PC-9 (cell line): ENCODE measurements at places on chromosomes 1 and 21. TPM values are rescaled to one million over a fixed set of nuclear protein-coding genes. Genes with fewer than 3 reads are reported as not detected.

DNA sequence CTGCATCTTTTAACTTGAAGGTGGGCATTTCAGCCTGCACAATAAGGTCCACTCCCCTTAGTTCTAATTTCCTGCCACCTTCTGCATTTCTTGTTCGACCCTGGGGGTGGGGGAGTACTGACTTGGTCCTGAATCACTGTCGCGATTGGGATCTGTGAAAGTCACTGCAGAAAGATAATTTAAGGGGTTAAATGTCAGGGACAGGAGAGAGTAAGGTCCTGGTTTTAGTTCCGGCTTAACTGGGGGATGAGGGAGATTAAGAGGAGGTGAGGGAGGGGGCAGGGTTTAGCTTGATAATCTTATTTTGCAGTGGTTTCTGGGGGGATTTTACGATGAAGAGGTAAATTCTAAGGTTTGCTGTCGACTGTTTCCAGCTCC is 128.1 kb downstream of the MRPS6 start:
- H3K27me3 ChIP-seq = no peaks in the 10 kb centered on the region
- no peaks in the 10 kb centered on the region for H3K36me3 ChIP-seq
- DNase-seq = no peak
- no peak overlapping the region for H3K27ac ChIP-seq

Gene TEKT2
- 1.1 TPM in 1 of 2 replicates, not detected in the other for total RNA-seq

GRCh38 chr1:201639391-201639790 is 100.5 kb downstream of the NAV1 start:
- DNase-seq = no peak
- H3K4me3 ChIP-seq = no peak overlapping the region
- H3K27ac ChIP-seq = no peak overlapping the region
- H3K27me3 ChIP-seq = no peaks in the 10 kb centered on the region
- H3K4me1 ChIP-seq = no peaks in the 10 kb centered on the region

Gene KRTAP21-3
- total RNA-seq = not detected in 2 replicates

- no peaks in the 10 kb centered on the region for H3K27me3 ChIP-seq
- no peak overlapping the region for H3K27ac ChIP-seq
- H3K4me3 ChIP-seq = no peak overlapping the region
- DNase-seq = no peak
- H3K4me1 ChIP-seq = no peaks in the 10 kb centered on the region
Observed at GRCh38 chr1:158071138-158071537, 77.7 kb downstream of the KIRREL1 start.

DNA sequence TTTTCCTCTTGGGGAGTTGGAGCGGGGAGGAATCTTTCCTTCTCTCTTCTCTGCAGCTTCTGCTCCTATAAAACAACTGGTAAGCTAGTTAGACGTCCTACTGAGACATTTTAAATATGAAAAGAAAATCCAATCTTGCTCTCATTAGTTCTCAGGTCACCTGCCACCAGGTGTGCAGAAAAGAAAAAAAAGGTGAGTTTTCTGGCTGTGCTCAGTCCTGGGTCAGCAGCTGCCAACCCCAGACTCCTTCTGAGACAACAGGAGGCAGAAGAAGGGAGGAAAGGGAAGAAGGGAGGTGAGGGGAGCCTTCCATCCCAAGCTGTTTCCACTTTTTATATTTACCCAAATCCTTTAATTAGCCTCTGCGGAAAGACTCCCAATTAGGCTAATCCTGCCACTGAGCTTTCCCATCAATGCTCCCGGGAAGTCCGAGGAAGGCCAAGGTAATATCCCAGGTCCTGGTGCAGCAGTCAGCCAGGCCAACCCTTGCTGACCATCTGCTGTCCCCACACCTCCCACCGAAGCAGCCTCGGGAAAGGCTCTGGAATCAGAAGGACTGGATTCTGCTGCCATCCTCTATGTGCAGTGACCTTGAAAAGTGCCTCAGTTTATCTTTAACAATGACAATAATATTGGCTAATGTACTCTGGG is 33.4 kb downstream of the GLIS1 start:
- H3K4me1 ChIP-seq = no peaks in the 10 kb centered on the region
- H3K27me3 ChIP-seq = peaks cover 50% of the 10 kb centered on the region
- no peak overlapping the region for H3K4me3 ChIP-seq

DNA sequence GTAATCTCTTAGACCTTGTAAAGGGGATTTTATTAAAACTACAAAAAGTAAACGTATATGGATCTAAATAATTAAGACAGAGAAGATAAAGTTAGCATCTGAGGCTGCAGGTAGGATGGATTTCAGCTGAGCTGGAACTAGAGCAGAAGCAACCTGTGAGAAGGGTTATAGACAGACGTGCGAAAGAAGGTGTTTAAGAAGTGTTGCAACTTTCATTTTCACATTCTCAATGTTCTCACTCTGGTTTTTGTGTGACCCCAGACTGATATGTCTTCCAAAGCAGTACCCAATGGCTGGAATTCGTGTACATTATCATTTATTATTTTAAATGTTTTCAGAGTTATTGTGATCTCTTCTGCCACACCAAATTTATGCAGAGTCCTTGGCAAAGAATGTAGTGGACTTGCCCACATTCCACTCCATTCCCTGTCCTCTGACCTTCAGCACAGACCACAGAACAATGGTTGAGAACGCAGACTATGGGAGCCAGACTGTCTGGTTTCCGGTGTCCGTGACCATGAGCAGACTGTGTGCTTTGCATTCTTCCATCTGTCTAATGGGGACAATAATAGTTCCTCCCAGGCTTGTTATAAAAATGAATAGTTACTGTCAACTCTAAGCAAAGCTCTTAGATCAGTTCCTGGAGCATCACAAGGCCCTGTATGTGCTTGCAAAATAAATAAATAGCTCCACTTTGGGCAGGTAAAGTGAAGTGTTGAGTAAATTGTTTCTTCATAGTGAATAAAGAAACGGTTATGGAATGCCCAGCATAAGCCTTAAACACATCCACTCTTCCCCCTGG is 140.6 kb upstream of the SAMSN1 start:
- H3K27me3 ChIP-seq = no peaks in the 10 kb centered on the region
- no peaks in the 10 kb centered on the region for H3K4me1 ChIP-seq
- DNase-seq = no peak
- no peaks in the 10 kb centered on the region for H3K36me3 ChIP-seq
- no peak overlapping the region for H3K4me3 ChIP-seq
- no peak overlapping the region for H3K27ac ChIP-seq

DNA sequence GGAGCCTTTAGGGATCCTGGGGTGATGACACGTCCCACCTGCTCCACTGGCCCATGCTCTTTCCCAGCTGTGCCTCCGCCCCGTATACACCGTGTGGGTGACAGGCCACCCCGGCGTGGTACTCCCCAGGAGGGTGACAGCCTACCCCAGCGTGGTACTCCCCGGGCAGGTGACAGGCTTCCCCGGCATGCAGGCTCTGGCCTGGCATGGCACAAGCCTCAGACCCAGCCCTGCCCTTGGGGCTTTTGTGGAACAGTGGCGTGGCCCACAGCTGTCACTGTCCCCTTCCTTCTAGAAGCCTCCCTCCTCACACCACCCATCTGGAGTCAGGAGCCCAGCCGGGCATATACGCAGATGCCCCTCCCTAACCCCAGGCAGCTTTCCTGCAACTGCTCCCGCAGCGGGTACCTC is 4.7 kb upstream of the PFKL start:
- H3K4me1 ChIP-seq = peaks cover 18% of the 10 kb centered on the region; the same call in 1 of the 2 replicates
- no peak overlapping the region for H3K27ac ChIP-seq
- no peak overlapping the region for H3K4me3 ChIP-seq
- H3K36me3 ChIP-seq = no peaks in the 10 kb centered on the region

GRCh38 chr1:44609768-44610526 is 64.3 kb downstream of the TMEM53 start:
- H3K27ac ChIP-seq = no peak overlapping the region
- H3K4me3 ChIP-seq = no peak overlapping the region
- no peaks in the 10 kb centered on the region for H3K27me3 ChIP-seq
- no peaks in the 10 kb centered on the region for H3K36me3 ChIP-seq

Gene PADI2
- total RNA-seq = 14.0 and 16.7 TPM in 2 replicates

DNA sequence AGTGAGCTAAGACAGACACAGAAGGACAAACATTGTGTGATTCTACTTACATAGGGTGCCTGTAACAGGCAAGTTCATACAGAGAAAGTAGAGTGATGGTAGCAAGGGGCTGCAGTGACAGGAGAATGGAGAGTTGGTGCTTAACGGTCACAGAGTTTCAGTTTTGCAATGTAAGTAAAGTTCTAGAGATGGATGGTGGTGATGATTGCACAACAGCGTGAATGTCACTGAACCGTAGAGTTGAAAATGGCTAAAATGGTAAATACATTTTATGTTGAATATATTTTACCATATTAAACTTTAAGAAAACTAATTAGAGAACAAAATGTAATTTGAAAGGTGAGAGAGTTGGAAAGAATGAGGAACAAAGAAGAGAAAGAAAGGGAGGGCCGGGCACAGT is 8.7 kb downstream of the CFAP107 start:
- H3K27ac ChIP-seq = no peak overlapping the region
- peaks cover 69% of the 10 kb centered on the region for H3K27me3 ChIP-seq
- no peaks in the 10 kb centered on the region for H3K36me3 ChIP-seq
- H3K4me1 ChIP-seq = no peaks in the 10 kb centered on the region

- DNase-seq = no peak
- no peaks in the 10 kb centered on the region for H3K27me3 ChIP-seq
- no peak overlapping the region for H3K27ac ChIP-seq
- H3K36me3 ChIP-seq = no peaks in the 10 kb centered on the region
- no peak overlapping the region for H3K4me3 ChIP-seq
Observed at GRCh38 chr1:33306653-33307493, 14.0 kb downstream of the A3GALT2 start.

Gene IFI44
- 4.3 and 4.8 TPM in 2 replicates for total RNA-seq

- H3K36me3 ChIP-seq = peaks cover 39% of the 10 kb centered on the region; the same call in 1 of the 2 replicates
- DNase-seq = no peak
- no peaks in the 10 kb centered on the region for H3K27me3 ChIP-seq
- no peaks in the 10 kb centered on the region for H3K4me1 ChIP-seq
- H3K27ac ChIP-seq = no peak overlapping the region
- no peak overlapping the region for H3K4me3 ChIP-seq
Observed at GRCh38 chr1:37570528-37571334, 14.0 kb downstream of the DNALI1 start.

DNA sequence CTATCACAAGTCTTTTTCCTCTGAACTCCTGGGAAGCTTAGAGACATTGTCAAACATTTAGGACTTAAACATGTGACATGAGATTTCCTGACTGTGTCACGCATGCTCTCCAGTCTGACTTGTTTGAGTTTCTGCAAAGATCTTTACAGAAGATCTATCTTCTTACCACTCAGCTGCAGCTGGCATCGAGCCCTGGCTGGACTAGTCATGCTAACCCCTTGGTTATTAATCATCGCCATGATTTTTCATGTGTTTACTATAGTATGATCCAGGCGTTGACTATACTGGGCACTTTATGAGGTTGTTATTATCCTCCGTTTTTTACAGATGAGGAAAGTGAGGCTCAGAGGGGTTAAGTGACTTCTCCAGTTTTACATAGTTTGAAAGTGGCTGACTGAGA is 18.1 kb upstream of the IRF2BP2 start:
- no peak overlapping the region for H3K27ac ChIP-seq
- no peaks in the 10 kb centered on the region for H3K36me3 ChIP-seq
- H3K27me3 ChIP-seq = no peaks in the 10 kb centered on the region
- peaks cover 30% of the 10 kb centered on the region for H3K4me1 ChIP-seq
- no peak for DNase-seq

GRCh38 chr1:116290085-116290705 is 82.8 kb upstream of the ATP1A1 start:
- H3K36me3 ChIP-seq = no peaks in the 10 kb centered on the region
- DNase-seq = peak; percentile 23
- H3K27ac ChIP-seq = peak overlapping the region; percentile 17
- H3K4me1 ChIP-seq = peaks cover 42% of the 10 kb centered on the region

GRCh38 chr1:26372039-26372438 is 511 bp downstream of the ZNF683 start:
- H3K4me3 ChIP-seq = no peak overlapping the region
- no peaks in the 10 kb centered on the region for H3K27me3 ChIP-seq
- H3K27ac ChIP-seq = no peak overlapping the region
- H3K4me1 ChIP-seq = no peaks in the 10 kb centered on the region
- DNase-seq = no peak

- H3K4me3 ChIP-seq = peak overlapping the region; percentile 40; the same call in 1 of the 2 replicates
- DNase-seq = peak; percentile 96
- peak overlapping the region; percentile 46 for H3K27ac ChIP-seq
- H3K36me3 ChIP-seq = no peaks in the 10 kb centered on the region
- peaks cover 51% of the 10 kb centered on the region for H3K4me1 ChIP-seq
- H3K27me3 ChIP-seq = no peaks in the 10 kb centered on the region
Observed at GRCh38 chr1:31669786-31670592, 25.3 kb upstream of the PEF1 start.

- H3K27ac ChIP-seq = no peak overlapping the region
- H3K4me1 ChIP-seq = no peaks in the 10 kb centered on the region
Observed at GRCh38 chr1:11072216-11072917, 12.5 kb upstream of the SRM start.

DNA sequence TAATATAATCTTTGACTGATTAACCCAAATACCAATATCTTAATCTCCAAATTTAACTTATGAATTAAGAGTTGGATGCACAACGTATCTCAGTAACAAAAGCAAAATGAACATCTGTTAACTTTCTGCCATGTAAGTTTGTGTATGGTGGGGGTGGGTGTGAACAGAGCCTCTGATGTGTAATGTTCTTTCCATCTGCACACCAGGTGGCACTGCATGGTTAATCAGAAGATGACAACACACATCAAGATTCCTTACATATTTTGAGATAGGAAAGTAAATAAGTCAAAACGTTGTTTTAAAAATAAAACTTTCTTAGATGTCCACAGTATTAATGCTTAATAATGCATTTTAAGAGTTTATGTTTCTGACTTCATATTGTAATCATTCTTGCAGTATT is 251.9 kb downstream of the DPYD start:
- H3K27me3 ChIP-seq = no peaks in the 10 kb centered on the region
- H3K36me3 ChIP-seq = no peaks in the 10 kb centered on the region
- H3K27ac ChIP-seq = no peak overlapping the region
- no peak overlapping the region for H3K4me3 ChIP-seq
- no peak for DNase-seq

DNA sequence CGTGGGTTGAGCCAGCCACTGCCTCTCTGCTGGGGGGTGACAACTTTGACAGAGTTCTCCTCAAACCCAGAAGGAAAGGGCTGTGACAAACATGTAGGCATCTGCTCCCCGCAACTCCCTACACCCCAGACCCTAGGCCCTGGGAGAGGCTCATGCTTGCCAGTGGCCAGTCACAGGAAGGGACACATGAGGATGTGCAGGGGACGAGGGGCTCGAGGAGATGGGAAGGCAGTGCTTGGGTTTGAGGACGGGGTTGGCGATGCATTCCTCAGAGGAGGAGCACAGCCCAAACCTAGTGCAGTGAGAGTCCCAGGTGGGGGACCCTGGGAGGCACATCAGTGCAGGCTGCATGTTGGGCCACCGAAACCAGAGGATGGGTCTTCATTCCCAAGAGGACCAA is 62.1 kb downstream of the STUM start:
- H3K27me3 ChIP-seq = peaks cover 9% of the 10 kb centered on the region; the same call in 1 of the 2 replicates
- DNase-seq = no peak
- no peak overlapping the region for H3K4me3 ChIP-seq
- H3K27ac ChIP-seq = no peak overlapping the region
- H3K4me1 ChIP-seq = no peaks in the 10 kb centered on the region

GRCh38 chr1:182061594-182061993 is at the start of gene ZNF648:
TSS of gene ZNF648 (minus strand) at chr1:182061712. CDS start at chr1:182058010, 3,702 bp downstream.
- DNase-seq = no peak
- no peaks in the 10 kb centered on the region for H3K36me3 ChIP-seq
- H3K27ac ChIP-seq = no peak within 1 kb of the TSS
- H3K4me1 ChIP-seq = no peaks in the 10 kb centered on the region
